ENCODE measurements at places on chromosomes 7 and 10. TPM values are rescaled to one million over a fixed set of nuclear protein-coding genes. Genes with fewer than 3 reads are reported as not detected.

The UBN2 gene
- total RNA-seq: 22.6 TPM

The CHN2 gene
- total RNA-seq: 33.6 TPM

The RAB19 gene
- total RNA-seq: not detected

The GBX1 gene
- total RNA-seq: not detected

The HOXA7 gene
- total RNA-seq: not detected

Data from heart left ventricle (tissue), 16 donors.